ENCODE measurements at places on chromosomes 13 and 19. TPM values are rescaled to one million over a fixed set of nuclear protein-coding genes. Genes with fewer than 3 reads are reported as not detected.
A peak's percentile ranks its signal among the peaks of the same experiment; 100 is the strongest.

DNA sequence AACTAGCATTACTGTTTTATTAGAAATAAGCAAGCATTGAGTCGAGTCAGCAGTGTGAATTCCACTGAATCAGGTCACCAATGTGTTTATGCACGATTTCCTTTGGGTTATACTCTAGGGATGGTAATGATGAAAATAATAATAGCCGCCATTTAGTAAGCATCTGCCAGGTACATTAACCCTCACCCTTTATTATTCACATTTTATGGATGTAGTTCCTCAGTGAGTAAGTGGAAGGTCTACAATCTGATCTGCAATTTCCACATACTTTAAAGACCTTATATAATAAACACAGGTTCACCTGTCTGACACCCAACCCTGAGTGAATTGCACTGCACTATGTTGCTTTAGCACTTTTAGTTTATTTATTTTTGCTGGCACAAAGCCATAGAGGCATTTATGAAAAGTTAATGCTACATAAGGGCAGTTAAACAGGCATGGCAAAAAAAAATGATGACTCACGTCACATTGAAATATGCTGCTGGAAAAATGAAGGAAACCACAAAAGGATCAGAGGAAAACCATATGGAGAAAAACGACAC, 122.4 kb downstream of the TRPC4 start:
- peak; percentile 2 for DNase-seq

DNA sequence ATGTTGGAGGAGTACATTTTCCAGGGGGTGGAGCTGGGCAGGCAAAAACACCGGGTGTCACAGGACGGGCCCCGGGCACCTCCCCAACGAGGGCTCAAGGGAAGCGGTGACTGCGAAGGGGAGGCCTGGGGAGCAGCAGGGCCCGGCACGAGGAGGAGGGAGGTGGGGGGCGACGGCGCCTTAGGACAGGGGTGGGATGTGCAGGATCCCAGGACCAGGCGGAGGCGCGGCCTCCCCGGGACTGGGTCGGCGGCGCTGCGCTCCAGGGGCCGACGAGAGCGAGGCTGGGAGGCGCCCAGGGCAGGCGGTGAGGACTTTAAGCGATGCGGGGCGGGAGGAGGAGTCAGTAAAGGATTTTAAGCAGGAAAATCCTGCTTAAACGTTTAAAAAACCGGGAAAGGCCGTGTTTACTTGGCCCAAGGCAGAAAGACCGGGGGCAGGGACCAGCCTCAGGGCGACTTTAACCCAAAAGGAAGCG, 427 bp downstream of the ZNF160 start:
- no peak for DNase-seq

Gene UBE2M
- total RNA-seq: 109 TPM

Gene ZNF792
- 2.9 TPM for total RNA-seq

- DNase-seq: no peak
These were observed 17.2 kb downstream of the BRSK1 start for GRCh38 chr19:55300886-55301458.

DNA sequence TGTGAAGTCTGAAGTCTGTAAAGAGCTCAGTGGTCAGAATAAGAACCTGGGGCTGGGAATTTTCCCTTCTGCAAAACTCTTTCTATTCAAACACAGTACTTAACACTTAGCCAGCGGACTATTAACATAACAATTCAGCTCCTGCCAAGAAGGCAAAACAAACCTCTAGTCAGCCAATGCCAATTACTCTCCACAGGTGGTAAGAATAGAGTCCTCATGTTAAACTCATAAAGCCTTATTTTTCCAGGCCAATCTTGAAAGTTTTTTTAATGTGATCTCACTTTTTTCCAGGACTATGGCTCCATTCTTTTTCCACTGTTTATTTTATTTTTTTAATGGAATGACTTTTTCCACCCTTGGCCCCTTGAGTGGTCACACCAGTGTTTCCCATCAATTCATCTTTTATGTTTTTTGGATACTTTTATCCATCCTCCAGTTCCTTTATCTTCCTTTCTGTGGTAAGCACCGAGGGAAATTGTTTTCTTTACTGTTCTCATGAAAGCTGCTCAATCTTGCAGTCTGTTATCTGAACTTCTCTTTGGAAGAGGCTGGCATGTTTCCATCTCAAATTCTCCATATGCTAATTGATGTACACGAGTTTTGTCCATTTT, 217.3 kb downstream of the LHFPL6 start:
- DNase-seq: peak; percentile 24

DNA sequence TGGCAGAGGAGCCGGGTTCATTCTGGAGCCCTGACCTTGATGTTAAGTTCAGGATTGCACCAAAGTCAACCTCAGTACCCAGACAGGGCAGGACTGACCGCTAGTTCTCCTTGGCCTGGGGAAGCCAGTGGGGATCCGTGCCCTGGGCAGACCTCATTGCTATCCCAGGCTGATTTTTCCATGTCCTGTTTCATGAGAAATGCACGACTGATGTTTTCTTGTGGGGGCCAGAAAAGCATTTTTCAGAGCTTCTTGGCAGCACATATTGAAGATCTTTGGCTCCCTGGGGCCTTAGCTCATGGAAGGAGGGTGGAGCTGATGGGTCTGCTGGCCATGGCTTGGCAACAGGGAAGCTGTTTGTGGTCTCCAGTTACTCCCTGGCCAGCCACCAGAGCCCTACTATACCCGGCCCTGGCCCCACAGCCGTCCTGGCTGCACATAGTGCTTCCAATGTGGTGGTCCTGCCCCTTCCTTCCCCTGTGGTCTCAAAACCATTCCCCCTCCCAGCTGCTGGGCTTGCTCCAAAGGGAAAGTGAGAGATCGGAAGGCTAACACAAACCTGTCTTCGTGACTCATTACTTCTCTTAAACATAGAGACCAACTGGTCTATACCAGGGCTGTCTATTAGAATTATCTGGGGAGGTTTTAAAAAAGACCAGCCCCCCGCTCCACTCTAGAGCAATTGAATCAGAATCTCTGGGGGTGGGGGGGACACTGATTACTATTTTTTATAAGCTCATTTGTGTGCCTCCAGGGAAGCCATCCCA, 11.2 kb downstream of the IL17D start:
- no peak for DNase-seq

GRCh38 chr19:6543866-6544347, 13.1 kb downstream of the TNFSF9 start:
- no peak for DNase-seq

- no peak for DNase-seq
These were observed 13.5 kb downstream of the FPR3 start for GRCh38 chr19:51808333-51808986.

Gene NOTCH3
- total RNA-seq: 33.1 TPM

DNA sequence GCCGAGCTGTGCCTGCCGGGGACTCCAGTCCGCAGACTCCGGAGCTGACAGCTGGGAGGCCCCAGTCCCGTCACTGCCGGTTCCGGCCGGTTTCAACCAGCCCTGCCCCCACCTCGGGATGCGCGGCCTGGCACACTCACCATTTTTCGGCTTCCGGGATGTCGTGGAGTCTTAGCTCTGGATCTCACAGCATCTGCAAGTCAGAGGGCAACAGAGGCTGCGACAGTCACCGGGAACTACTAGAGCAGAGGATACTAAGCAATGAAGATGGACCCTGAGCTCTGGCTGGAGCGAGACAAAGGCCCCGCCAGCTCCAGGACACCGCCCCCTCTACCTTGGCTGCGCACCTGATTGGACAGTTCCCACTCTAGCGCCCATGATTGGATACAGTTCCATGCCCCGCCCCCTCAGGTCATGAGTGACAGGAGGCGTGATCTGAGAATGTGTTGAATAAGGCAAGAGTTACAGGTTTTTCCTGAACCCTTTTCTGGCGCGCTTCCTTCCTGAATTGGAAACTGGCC, at the start of gene ZNF682:
TSS of gene ZNF682 (minus strand) at position 303 of the 521 bp plus-strand sequence. CDS start at position 143, 160 bp downstream.
- DNase-seq: peak; percentile 77

Gene KIR3DL2
- not detected for total RNA-seq

DNA sequence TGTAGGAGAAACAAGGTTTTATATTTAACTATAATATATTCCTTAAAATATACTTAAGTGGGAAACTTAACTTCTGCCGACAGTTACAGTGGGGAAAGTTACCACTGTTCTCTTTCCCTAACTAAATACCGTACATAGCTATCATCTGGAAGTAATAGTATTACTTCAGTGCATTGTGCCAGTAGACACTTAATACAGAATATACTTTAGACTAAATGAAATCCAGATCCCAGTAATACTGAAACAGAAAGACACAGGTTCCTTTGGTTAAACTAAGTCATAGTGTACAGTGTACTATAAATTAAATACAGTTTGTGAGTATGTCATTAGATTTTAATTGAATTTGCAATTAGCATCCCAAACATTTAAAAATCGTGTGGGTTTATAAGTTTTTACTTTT, 107.5 kb downstream of the PCCA start:
- no peak for DNase-seq

Gene ATP8B3
- total RNA-seq: 3.8 TPM

DNA sequence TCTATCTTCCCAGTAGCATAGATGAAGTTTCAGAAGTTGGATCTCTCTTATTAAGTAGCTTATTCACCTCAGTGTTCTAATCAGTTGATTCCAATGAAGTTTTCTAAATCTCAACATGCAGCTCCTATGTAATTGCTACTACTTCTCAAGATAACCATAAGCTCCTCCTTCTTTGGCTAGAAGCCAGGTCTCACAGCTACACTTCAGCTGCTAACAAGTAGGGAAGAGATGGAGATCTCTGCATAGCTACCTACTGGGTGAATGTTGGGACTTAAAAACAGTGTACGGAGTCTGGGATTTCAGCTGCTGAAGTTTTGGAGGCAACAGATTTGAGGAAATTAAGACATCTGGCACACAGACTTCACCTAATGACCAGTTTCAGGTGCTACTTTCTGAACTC, 661.0 kb downstream of the SLITRK1 start:
- no peak for DNase-seq

DNA sequence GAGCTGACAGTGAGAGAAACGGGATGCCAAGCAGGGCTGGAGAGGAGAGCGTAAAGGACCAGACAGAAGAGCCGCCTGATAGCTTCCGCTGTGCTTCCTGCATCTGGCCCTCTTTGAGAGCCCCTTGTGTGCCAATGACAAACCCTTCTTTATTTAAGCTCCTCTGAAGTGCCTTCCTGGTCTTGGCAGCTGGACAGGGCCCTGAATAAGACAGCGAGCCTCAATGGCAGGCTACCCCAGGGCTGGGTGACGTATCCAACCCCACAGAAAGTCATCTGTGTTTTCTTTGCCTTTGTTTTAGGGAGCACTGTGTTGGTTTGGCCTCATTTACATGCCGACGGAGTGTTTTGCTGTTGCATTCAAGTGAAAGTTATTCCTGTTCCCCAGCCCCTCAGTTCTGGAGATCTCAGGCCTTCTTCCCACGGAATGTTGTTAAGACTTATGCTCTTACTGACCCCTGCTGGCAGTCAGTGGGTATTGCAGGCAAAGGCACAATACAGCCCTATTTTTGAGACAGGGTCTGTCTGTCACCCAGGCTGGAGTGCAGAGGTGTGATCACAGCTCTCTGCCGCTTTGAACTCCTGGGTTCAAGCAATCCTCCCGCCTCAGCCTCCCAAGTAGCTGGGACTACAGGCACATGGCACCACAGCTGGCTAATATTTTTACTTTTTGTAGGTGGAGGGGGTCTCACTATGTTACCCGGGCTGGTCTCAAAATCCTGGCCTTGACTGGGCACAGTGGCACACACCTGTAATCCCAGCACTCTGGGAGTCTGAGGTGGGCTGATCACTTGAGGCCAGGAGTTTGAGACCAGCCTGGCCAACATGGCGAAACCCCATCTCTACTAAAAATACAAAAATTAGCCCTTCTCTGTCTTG, 16.8 kb downstream of the CCL25 start:
- DNase-seq: no peak

Measured in SJSA1 (cell line).